ENCODE measurements at places on chromosomes 7 and 10.

GRCh38 chr7:81195033-81195432, 276.2 kb upstream of the SEMA3C start:
- no peak for DNase-seq

DNA sequence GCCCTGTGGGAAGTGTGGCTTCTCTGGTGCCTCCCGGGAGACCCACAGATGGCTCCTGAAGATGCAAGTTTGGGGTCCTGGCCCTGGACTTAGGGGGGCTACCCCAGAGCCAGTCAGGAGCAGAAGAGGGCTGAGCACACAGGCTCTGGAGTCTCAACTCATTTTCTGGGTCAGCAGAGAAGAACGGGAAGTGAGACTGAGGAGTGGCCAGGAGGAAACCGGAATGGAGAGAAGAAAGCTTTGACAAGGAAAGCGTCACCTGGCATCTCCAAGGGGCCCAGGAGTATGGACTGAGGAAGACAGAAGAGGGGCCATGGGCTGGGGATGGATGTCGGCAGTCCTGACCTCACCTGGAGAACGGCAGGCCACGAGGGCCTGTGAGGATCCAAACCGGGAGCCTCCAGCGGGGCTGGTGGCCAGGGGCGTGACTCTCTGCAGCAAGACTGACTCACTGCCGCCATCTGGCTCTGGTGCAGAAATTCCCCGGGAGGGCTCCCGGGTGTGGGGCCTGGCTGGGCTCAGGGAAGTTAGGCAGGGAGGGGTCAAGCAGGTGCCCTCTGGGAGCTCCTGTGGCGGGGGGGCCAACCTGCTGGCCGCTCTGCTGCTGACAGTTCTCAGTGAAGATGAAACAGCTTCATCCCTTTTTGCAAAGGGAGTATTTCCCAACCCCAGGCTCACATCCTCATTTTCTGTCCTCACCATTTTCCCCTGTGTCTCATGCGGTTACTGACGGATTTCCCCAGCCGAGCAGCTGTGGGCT, 23.6 kb downstream of the DAGLB start:
- DNase-seq, result no peak

GRCh38 chr10:46524472-46525176, 31.8 kb downstream of the GPRIN2 start:
- DNase-seq, result peak; percentile 62

- no peak for DNase-seq
Measured at GRCh38 chr10:24806262-24806661, 82.6 kb upstream of the ARHGAP21 start.

GRCh38 chr7:3041986-3042675, 1.5 kb downstream of the CARD11 start:
- DNase-seq, result no peak

DNA sequence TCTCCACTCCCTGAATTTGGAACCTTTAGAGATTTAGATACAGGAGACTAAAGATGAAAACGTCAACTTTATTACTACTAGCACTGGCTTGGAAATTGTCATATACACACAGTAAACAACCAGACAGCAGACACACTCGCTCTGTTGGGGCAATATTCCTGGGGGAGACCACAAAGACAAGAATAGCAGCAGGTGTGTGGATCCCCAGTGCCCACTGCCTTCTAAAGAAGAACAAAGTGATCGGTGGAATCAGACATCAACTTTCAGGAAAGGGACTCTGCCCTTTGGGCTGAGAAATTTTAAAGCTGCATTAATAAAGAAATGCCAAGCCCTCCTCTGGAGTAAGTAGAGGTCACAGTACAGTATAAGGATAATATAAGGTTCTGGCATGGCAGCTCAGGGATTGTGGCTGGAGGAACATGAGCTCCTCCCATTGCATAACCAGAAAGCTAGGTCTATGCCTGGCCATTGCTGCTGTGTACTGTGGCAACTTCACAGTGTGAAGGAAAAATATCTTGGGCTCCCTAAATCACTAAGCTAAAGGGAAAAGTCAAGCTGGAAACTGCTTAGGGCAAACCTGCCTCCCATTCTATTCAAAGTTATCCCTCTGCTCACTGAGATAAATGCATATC, 57.1 kb upstream of the ANKRD1 start:
- DNase-seq, result no peak

- no peak for DNase-seq
Measured at GRCh38 chr10:106825576-106826364, 338.7 kb downstream of the SORCS1 start.

DNA sequence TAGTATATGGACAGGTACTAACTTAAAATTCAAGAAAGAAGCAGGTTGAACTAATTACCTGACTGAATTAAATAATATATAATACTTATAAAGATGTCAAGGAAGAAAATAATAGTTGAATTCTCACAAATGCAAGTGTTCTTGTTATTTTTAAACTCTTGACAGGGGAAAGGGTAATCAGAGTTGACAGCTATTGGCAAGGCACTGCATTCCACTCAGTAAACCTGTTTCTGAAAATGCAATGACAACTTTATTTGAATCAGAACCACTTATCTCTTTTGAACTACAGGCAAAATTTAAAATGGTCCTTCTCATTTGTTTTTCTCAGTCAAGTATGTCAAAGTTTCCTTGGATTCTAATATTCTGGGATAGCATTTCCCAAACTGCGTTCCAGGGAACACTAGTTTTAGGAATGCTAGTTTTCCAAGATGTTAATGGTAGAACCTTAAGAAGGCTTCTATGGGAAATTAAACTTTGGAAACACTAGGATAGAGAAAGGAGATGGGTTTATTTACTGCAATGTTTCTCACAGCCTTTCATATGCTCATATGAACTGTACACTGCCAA, 103.7 kb upstream of the LRRN3 start:
- DNase-seq, result no peak

GRCh38 chr7:47666164-47666862, 84.4 kb upstream of the TNS3 start:
- DNase-seq, result peak; percentile 56

DNA sequence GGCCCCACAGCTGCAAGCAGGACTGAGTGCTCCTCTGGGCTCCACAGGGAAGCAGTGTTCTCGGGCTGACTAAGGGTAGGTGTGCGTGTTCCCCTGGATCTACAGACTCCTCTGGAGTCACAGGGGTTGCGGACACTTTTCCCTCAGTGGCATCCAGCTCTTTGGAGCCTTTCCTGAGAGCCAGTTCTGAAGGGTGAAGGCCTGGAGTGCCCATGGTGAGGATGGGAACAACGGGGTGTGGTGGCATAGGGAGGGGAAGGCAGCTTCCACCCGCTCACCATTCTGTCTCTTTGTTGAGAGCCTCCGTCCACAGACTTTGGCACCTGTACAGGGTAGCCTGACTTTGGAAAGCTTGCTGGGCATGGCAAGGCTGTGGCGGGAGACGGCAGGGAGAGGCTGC, 104.1 kb upstream of the PCBD1 start:
- no peak for DNase-seq

GRCh38 chr10:59675812-59676211, 33.8 kb downstream of the SLC16A9 start:
- DNase-seq, result no peak

GRCh38 chr7:118352867-118353453, 128.5 kb downstream of the ANKRD7 start:
- peak; percentile 46 for DNase-seq

DNA sequence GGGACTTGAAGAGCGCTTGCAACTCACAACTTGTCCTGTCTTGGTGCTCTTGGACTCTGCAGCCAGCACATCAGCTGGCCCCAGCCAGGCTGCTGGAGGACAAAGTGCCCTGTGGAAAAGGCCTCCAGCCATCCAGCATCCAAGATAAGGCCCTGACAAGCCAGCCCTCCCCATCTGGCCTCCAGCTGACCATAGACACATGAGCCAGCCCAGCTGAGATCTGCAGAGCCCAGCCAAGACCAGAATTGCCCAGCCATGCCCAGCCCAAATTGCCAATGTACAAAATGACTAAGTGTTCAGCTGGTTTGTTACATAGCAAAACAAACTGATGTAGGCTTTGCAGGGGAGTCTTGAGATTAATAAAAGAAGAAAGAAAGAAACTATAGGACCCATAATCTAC, 36.0 kb upstream of the FRMD4A start:
- DNase-seq, result no peak

DNA sequence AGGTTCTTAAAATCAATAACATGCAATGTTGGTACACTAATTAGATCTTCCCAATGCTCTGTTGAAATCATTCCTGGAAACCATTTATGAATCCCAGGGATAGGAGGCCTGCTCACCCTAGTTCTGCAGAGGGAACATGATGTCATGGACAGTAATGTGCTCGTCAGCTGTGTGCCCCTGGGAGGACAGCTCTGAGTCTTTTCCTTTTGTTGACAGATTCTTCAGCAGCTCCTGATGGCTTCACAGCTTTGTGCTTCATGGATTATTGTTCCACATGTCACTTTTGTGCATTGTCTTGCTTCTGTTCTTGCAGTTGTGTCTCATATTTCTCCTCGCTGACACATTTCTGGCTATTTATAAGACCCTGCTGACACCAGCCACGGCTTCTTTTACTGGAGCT, 367.5 kb downstream of the CCSER2 start:
- no peak for DNase-seq

DNA sequence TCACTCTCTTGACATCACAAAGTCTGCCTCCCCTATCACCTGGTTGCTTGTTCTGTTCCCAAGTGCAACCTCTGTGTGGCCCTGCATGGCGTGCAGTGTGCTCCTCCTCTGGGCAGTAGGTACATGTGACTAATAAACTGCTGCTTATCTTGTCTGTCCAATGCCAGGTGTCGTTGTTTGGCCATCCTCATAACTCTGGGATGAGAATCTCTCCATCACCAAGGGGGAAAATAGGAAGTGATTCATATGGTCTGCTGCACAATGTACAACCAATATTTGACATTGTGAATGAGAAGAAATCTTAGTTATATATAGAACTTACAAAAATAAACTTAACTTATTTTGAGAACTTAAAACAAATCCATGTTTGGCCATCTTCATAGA, 135.2 kb downstream of the INHBA start:
- DNase-seq, result peak; percentile 22

DNA sequence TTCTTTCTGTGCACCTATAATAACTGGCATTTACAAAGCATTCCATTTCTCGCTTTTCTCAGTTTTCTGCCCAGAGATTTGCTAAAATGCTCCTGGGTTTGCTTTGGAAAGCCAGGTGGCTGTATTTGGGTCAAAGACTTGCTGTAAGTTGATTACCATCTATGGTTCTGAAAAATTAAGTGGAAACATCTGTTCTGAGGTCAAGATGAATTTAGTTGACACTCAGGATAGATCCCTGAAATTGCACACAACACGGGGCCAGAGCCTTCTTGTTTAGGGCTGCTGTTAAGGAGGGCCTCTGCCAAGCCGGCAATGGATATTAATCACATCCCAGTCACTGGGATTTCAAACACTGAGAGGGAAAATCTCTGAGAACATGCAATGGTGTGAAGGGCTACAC, 111.6 kb upstream of the GLI3 start:
- no peak for DNase-seq

Data from astrocyte of the spinal cord (primary cell).